ENCODE measurements at places on chromosomes 4 and X.

GRCh38 chr4:17492058-17492741 lies 19.7 kb downstream of the QDPR start:
- no peak for DNase-seq

GRCh38 chrX:140500441-140500840 lies 4.4 kb downstream of the SOX3 start:
- no peak for DNase-seq

DNA sequence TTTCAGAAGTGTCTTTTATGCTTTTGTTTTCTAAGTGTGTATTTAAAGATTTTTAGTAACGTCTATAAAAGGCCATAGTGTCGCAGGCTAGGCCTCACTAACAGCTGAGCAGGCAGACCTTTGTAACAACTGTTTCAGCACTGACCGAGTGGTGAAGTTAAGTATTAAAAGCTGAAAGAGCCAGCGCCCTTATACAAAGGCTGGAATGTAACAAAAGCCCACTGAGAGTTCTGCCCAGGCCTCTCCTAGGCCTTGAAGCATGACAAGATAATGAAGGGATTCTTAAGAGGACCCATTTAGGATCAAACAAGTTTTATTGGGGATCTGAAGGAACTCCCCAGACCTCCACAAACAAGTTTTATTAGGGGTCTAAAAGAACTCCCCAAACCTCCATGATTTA lies 722.5 kb upstream of the PRKX start:
- no peak for DNase-seq

DNA sequence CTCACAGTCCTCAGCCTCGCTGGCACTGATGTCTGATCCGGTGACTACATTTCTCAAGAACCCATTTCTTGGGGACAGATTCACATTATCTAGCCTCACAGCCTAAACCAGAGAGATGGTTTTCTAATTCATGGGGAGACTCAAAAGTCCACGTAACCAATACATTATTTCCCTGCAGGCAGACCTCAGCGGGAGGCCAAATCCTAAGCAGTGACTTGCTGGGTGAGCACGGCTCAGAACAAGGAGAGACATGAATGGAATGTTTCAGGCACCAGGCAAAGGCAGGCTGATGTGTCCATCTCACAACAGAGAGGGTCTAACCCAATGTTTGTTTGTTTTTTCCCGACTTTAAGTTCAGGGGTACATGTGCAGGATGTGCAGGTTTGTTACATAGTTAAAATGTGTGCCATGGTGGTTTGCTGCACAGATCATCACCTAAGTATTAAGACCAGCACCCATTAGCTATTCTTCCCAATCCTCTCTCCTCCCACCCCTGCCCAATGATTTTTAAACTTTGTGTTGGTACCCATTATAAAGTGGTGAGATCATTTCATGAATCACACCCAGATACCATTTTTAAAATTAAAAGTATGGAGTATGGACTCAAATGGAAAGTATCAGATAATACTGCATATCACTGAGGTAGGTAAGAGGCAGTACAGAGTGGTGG lies 53.3 kb downstream of the SCD5 start:
- DNase-seq: peak; percentile 97

DNA sequence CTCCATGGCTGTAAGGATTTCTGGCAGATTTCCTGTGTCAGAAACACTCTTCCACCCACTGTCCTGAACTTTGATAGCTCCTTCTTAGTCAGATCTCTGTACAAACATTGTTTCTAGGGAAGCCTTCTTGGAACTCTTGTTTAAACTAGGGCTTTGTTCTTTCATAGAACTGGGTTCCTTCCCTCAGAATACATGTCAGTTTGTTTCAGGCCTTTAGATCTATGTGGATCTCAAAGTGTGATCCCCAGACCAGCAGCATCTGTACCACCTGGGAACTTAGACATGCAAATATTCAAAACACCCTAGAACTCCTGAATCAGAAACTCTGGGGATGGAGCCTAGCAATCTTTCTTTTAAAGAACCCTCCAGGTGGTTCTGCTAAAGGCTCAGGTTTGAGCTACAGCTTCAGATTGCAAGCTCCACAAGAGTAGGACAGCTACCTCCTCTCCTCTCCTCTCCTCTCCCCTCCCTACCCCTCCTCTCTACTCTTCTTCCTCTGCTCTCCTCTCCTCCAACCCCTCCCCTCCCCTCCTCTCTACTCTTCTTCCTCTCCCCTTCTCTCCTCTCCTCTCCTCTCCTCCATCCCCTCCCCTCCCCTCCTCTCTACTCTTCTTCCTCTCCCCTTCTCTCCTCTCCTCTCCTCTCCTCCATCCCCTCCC lies 12.7 kb downstream of the RASSF6 start:
- no peak for DNase-seq

GRCh38 chr4:54581807-54582206 lies 76.0 kb upstream of the KIT start:
- DNase-seq: no peak

DNA sequence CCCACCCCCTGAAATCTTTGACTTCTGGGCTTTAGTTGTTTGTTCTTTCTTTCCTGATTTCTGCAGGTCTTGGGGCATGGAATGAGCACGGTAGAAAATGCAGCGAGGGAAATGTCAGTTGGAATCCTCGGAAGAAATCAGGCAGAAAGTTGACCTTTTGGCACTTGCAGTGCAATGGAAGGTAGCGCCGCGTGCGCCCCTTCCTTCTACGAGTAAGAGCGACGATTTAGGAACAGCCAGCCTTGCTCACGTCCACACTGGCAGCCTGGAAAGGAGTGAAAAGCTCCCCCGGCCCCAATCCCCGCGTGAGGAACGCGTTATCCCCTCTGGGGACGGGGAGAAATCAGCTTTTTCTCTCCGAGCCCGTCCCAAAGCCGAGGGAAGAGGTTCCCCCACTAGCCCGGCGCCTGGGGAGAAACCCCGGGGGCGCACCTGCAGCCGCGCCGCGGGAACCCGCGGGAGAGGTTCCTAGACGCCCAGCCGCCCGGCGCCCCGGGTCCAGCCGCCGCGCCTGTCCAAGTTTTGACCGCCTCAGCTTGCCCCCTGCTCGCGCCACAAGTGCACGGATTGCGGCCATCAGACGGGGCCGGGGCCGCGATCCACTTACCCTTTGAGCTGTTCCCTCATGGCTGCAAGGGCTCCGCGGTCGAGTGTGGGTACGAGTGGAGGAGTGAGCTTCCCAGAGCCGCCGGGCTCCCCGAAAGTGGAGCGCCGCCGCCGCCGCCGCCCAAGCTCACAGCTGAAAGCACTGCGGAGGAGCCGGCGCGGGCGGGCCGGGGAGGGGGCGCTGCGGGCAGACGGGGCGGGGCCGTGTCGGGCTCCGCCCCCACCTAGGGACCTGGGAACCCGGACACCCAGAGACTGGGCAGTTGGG lies 194.6 kb upstream of the FTHL17 start:
- DNase-seq: peak; percentile 47

- DNase-seq: no peak
Observed at GRCh38 chr4:17275836-17276235, 236.1 kb downstream of the QDPR start.

GRCh38 chr4:172412851-172413580 lies 599.8 kb downstream of the GALNTL6 start:
- DNase-seq: no peak

DNA sequence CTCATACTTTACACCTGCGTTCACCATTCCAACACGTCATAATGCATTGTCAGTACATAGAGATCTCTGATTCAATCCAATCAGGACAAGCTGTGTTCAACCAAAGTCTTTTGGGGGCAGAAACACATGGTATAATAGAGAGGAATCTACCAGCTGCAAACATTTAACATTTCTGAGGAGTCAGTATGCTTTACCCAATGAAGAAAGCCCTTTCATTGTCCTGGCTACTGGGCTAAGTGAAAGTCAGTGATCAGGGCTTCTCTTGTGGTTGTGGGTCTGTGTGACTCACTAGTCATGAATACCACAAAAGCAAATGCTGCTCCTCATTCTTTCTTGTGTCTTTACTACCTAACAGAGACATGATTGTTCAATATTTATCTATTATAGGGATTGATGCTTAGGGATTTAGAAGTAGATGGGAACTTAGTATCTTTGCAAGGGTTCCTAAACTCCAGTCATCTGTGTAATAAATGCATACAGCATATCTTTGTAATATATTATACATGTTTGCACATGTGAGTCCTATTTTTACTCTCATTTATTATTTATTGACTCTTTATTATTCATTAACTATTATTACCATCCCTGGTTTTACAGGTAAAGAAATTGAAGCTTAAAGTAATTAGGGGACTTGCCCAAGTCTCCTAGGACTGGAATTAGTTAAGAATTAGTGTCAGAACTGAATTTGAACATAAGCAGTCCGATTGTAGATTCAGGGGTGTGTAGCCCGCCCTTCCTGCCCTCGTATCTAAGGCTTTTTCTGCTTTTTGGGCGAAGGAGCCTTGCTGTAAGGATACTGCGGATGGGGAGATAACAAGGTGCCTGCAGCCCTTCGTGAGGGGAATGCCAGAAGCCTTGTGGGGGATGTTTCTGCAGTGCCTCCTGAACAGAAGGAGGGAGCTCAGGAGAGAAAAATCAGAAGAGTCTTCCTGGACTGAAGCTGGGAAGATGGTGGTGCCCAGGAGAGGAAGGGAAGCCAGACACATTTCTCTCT lies 353.1 kb upstream of the BOD1L1 start:
- peak; percentile 92 for DNase-seq
